Caki2 (cell line): ENCODE measurements at places on chromosomes 11 and 22.

DNA sequence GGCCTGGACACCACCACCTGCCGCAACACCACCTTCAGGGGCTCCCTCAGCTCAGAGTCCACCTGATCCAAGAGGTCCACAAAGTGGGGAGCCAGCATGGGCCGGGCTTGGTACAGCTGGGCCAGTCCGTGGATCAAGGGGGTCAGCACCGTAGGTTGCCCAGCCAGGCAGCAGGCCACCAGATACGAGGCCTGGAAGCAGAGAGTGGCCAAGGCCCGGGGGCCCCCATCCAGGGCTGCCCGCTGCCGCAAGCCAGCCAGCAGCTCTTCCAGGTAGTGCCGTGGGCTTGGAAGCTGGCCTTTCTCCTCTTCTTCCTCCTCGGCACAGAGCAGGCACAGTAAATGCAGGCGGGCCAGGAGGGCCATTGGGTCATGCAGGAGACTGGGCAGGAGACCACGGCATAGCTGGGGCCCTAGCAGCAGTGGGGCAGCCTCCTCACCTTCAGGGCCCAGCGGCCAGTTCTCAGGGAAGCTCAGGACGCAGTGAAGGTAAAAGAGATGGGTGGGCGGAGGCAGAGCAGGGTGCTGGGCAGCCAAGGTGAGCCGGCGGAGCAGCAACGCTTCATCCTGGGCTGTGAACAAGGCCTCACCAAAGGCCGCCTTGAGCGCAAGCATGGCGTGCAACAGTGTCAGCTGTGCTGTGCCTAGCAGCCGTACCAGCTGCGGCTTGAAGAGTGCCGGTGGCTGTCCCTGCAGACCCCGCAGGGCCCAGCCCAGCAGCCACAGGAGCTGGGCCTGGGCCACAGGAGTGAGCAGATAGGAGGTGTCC lies 1.7 kb downstream of the AP5B1 start:
- no peak for DNase-seq

- no peak for DNase-seq
Observed at GRCh38 chr11:18564149-18564548, 24.4 kb downstream of the UEVLD start.

DNA sequence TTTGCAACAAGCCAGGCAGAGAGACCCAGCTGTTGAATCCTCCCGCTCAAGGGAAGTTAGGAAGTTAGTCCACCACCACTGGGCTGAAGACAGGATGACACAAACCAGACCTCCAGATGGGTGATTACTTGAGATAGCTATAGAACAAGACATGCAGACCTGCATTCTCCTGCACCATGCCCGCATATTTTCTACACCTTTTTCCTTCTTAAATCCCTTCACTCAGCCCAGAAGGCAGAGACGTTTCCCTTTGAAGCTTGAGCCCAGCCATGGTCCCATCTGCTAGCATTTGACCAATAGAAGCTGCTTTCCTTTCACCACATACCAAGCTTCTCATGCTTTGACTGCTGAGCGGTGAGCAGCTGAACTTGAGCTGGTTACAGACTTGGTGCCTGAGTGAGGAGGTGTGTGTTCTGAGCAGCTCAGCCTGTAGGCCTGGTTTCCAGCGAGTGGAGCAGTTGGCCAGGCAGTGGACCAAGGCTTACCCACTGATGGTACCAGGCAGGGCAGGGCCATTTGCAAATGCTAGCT lies 29.2 kb upstream of the CBX6 start:
- DNase-seq = no peak

- DNase-seq = no peak
Observed at GRCh38 chr22:25183949-25184619, 15.6 kb upstream of the CRYBB3 start.

- peak; percentile 31 for DNase-seq
Observed at GRCh38 chr11:11618973-11619435, 2.8 kb downstream of the GALNT18 start.

- DNase-seq = no peak
Observed at GRCh38 chr11:125228993-125229392, 64.4 kb downstream of the PKNOX2 start.

GRCh38 chr11:64659417-64660144 lies 63.4 kb downstream of the NRXN2 start:
- peak; percentile 73 for DNase-seq

DNA sequence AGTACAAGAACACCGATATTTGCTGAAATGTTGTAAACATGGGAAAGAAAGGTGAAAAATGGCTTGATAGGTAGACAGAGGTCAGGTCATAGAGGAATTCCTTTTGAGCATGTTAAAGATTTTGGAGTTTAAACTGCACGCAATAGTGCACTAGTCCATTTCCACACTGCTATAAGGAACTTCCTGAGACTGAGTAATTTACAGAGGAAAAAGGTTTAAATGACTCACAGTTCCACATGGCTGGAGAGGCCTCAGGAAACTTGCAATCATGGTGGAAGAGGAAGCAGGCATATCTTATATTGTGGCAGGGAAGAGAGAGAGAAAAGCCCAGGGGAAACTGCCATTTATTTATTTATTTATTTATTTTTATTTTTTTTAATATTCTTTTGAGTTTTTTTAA lies 5.0 kb downstream of the OR10A5 start:
- DNase-seq = no peak

DNA sequence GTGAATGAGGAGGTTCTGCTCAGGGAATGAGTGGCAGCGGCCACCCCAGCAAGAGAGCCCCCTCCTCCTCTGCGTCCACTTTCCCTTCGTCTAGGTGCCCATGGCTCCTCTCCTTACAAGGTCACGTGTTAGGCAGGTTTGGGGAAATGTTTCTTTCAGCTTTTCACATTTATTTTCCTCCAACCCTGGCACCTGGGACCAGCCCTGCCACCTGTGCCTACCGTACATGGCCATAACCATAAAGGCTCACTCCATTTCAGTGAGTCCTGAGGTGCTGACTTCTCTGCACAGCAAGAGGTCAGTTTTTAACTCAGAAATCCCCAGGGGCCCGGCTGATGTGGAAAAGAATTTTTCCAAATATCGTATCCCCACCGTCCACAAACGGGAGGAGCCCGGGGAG lies 71.2 kb downstream of the FLI1 start:
- no peak for DNase-seq

DNA sequence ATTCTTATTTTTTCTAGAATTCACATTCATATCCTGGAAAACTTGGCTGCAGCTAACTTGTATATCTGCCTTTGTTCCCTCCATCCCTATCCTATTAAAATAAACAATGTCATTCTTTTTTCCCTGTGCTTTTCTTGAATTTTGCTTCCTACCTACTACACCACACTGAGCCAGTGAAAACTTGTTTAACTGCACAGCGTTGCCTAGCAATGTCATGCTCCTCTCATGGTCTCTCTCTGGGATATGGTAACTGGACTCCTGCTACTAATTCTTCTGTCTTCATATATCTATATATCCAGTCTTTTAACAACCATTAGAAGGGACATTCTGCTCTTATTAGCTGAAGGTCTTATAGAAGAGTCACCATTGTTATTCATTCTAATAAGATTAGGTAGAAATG lies 434.4 kb downstream of the METTL15 start:
- DNase-seq = no peak

DNA sequence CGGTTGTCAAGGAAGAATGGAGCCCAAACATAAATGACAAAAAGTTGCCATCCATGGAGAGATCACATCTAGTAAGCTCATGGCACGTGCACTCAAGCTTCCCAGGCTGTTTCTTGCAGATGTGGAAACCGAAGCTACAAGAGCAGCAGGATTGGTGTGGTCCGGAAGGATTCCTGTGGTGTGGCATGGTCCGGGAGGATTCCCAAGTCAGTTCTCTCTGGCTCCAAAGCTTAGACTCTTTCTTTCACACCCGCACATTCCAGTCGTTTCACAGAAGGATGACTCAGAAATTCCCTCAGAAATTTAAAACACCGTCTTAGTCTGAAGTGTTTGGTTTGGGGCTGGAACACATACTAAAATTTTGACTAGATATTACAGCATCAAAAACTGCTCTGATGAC lies 78.0 kb upstream of the DRD2 start:
- DNase-seq = peak; percentile 19

- DNase-seq = no peak
Observed at GRCh38 chr22:40374567-40374966, 4.2 kb downstream of the SGSM3 start.

- no peak for DNase-seq
Observed at GRCh38 chr22:28034145-28034759, 115.2 kb upstream of the PITPNB start.

DNA sequence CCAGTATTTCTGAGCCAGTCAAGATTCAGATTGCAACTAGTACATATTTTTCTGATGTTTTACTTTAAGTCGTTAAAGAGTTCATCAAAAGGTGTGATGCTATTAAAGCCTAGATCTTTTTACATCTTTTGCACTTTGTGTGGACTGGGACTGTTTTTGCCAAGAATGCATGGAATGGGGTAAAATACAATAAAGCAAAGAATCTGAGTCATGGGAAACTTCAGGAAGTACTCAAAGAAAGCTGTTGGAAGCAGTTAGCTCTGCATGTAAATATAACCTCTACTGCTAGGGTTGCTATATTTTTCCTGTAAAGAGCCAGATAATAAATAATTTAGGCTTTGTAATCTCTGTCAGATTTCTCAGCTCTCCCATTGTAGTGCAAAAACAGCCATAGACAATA lies 20.9 kb downstream of the ATXN10 start:
- peak; percentile 52 for DNase-seq

GRCh38 chr11:69984457-69985261 lies 93.5 kb upstream of the ANO1 start:
- no peak for DNase-seq

DNA sequence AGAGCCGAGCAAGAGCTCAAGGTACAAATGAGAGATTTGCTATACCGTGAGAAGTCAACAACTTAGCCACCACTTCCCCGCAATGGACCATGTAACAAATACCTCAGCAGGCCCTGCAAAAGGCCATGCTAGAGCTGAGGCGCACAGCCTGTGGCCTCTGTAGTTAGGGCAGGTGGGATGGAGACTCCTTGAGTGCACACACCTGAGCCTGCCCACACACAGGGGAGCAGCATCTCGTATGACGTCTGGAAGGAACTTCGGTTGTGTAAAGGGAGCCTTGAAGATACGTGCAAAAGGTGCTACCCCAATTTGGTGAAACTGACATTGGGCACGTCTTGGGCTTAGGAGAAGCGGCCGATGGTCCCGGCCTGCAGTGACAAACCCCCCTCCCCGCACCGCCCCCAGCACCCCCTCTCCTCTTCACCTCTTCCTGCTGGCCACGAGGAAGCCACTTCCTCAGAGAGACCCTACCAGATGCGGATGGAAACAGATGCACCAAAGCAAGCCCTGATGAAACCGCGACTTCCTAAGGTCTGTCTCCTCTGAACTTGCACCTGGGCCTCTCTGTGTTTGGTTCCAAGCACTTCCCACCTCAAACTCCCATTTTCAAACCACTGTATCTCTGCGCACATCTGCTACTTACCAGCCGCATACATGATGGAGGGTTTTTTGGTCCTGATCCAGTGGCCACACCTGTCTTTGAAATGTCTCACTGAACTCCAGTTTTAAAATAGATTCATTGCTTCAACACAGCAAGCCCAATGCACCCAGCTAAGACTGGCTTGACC lies 10.6 kb downstream of the CDPF1 start:
- DNase-seq = no peak

DNA sequence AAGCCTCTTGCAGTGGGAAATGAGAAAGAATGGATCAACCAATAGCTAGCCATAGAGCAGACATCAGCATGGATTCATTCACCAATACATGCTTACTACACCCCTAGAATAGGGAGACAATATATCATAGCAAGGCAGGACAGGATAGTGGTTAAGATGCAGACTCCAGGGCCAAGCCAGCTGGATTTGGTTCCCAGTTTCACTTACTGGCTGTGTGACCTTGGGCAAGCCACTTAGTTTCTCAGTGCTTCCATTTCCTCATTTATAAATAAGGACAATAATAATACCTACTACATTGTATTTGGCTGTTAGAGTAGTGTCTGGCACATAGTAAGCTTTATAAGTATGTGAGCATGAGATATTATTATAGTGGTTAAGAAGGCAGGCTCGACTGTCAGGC lies 7.1 kb downstream of the DCHS1 start:
- no peak for DNase-seq

- DNase-seq = peak; percentile 71
Observed at GRCh38 chr11:48047616-48048015, 67.3 kb downstream of the PTPRJ start.

DNA sequence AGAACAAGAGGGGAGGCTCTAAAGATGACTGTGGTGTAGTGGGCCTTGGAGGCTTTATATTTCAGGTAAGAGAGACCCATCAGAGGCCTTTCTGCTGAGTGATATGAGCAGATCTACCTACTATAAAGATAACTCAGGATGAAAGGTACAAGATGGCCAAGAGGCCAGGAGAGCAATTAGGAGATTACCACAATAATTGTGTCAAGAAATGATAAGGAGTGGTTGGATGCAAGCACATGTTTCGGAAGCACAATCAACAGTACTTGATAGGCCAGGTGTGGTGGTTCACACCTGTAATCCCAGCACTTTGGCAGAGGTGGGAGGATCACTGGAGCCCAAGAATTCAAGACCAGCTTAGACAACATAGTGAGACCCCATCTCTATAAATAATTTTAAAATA lies 43.8 kb downstream of the SIK3 start:
- DNase-seq = no peak

DNA sequence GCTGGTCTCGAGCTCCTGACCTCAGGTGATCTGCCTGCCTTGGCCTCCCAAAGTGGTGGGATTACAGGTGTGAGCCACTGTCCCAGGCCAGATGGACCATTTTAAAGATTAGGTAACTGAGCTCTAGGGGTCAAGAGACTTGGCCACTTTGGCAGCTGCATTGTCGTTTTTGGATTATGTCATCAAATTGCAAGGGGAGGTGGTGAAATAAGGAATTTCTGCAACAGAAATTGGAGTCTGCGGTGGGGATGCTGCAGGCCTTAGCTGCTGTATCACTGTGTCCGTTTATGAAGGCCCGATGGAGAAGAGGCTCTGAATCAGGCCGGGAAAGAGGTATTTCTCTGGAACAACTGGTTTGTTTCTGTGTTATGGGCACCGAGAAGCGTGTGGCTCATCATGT lies 34.6 kb downstream of the PTPRJ start:
- DNase-seq = no peak

DNA sequence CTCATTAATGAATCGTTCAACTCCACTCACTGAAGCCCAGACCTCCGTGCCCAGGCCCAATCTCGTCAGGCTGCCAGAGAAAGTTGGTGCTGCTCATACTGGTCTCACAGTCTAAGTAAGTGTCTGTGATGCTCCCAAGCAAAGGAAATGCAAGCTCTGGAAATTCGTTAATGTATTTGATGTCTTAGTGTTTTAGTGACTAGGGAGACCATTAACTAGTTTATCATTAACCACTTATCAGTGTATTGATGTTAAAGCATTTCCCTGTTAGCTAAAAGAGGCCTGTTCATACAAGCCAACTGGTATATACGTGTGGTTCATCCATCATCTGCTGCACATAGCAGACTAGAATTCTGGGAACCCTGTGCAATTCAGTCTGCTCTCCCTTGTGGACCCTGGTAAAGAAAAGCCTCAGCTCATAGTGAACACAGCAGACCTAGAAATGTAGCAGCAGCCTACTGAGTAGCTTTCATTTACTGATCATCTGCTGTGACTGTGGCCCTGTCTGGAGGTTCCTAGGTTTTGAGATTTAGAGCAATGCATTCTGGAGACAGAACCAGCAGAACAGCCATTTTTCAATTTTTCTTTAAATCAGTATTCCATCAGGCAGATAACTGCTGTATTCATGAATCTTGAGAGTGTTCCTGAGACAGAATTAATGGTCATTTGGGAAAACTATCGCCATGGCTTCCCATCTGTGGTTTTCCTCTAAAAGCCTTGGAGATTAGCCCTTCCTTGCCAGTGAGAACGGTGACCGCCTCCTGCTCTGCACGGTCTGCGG lies 15.7 kb upstream of the AIFM3 start:
- peak; percentile 76 for DNase-seq
